ENCODE measurements at places on chromosomes 2 and 18. TPM values are rescaled to one million over a fixed set of nuclear protein-coding genes. Genes with fewer than 3 reads are reported as not detected.

Gene RFTN2
- total RNA-seq = 0.40 TPM

GRCh38 chr2:150409196-150409595 lies 78.3 kb downstream of the RND3 start:
- DNase-seq = no peak

Gene GRHL1
- total RNA-seq = 0.40 TPM

- DNase-seq = peak; percentile 72
Measured at GRCh38 chr18:58363767-58364540, 264.9 kb downstream of the ALPK2 start.

Gene FBLN7
- total RNA-seq = 4.4 TPM

- DNase-seq = peak; percentile 80
Measured at GRCh38 chr2:133324150-133324561, 244.1 kb downstream of the NCKAP5 start.

- DNase-seq = peak; percentile 35
Measured at GRCh38 chr2:119407430-119408220, 24.0 kb upstream of the TMEM37 start.

- peak; percentile 94 for DNase-seq
Measured at GRCh38 chr2:146821836-146822316, 1023.0 kb upstream of the ACVR2A start.

Measured in LHCN-M2 (cell line).